ENCODE measurements at places on chromosomes 5 and 9.

DNA sequence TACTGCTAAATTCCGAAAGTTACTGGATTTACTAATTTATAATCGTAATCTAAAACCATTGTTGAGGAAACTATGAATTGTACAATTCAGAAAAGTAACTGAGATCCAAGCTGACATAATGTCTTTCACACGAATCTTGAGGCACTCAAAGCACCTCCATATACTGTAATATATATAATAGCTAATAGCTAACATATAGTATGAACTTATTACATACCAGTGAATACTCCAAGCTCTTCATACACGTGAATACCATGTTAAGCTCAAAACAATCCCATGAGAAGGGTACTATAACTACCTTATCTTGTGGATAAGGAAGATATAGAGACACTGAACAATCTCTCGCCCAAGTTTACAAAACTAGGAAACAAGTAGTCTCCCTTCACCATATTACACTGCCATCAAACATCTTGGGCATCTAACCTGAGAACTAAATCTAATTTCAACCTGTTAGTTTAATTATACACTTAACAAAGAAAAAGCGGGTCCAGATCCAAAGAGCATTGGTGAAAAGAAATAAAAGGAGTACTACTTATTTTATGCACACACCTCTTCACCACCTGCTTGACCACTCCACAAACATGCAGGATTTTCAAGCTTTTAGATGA is 1.0 kb downstream of the NUDCD2 start:
- DNase-seq: no peak

GRCh38 chr9:14993901-14994554 is 83.8 kb upstream of the FREM1 start:
- no peak for DNase-seq

GRCh38 chr9:34647651-34648050 is 1.2 kb downstream of the GALT start:
- DNase-seq: no peak

- no peak for DNase-seq
Observed at GRCh38 chr9:21053851-21054250, 22.4 kb upstream of the HACD4 start.

GRCh38 chr5:27008604-27009539 is 29.5 kb downstream of the CDH9 start:
- no peak for DNase-seq

DNA sequence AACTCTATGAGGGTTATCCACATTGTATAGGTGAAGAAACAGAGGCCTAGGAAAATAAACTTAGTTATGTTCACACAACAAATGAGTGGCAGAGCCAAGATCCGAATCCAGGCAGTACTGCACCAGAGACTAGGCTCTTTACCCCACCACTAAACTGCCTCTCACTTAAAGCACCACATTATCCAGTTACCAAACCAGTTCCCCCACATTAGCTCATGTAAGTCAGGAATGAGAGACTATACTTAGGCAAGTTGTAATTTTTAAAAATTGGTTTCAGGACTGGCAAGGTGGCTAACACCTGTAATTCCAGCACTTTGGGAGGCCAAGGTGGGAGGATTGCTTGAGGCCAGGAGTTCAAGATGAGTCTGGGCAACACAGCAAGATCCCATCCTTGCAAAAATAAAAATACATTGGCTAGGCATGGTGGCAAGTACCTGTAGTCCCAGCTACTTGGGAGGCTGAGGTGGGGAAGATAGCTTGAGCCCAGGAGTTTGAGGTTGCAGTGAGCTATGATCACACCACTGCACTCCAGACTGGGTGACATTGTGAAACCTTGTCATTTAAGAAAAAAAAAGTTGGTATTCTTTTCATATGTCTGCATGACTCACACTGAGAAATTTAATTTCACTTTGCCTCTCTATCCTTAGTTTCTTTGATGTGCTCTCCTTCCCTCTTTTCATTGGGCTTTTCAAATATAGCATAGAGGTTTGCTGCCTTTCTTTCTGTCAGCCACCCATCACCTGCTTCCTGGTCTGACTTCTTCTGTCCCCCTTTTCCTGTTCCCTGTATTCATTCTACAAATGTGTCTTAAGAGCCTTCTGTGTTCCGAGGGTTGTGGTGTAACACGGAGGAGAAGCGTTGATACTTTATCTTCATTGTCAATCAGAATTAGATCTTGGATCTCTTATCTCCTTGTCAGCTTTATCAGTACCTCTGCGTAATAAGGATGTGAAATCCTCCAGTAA is 64.7 kb downstream of the ERMP1 start:
- no peak for DNase-seq

- DNase-seq: no peak
Observed at GRCh38 chr9:93365427-93366118, 85.9 kb upstream of the FAM120A start.

DNA sequence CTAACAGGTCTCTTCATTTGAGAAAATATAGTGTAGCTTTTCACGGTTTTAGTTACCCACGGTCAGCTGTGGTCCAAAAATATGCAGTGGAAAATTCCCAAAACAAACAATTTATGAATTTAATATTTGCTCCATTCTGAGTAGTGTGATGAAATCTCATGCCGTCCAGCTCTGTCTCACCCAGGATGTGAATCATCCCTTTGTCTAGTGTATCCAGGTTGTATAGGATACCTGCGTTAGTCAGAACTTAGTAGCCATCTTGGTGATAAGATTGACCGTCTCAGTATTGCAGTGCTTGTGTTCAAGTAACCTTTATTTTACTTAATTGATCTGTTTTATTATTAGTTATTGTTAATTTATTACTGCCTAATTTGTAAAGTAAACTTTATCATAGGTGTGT is 41.1 kb downstream of the NDUFS4 start:
- DNase-seq: no peak

DNA sequence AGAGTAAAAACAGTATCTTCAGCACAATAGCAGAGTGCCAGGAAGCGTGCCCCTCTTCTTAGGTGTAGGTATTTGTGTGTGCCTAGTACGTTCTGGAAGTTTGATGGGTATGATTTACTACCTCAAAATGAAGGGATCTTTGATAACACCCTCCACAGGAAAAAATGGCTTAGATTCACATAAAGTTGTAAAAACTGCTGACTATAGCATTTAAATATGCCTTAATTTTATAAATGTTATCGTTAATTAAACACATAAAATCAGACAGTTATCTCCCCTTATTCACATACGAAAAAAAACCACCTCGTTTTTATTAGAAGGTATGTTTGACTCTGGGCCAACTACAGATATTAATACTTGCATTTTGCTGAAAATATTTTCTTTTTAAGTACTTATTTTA is 243.6 kb upstream of the TBCA start:
- no peak for DNase-seq

DNA sequence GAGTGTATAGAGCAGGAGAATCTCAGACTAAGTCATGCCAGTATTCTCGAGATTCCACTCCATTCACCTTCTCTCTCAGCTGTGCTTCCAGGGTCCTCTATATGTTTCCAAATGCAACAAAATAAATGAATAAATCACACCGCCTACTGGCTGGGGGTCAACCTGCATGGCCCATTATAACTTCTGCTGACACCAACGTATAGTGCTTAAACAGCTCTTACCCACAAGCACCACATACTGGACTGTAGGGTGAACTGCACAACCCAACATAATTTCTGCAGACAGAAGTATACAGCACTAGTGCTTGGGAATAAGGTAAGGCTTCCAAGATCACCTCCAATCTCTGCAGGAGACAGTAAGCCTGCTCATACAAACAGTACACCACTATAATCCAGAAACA is 33.1 kb upstream of the HTR4 start:
- DNase-seq: no peak

DNA sequence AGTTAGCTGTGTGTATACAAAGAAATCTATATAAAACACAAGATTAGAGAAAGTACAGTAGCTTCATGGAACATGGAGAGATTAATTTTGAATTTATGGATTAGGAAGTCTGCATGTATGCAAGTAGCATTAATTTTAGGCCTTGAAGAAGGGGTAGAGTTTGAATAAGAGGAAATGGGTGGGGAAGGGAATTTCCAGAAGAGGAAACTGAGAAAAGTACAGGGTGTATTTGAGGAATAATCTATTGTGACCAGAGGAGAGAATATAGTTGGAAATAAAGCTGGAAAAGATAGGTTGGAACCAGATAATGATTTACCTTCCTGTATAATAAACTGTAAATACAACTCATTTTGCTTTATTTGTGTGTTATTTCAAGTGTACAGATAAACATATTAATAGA is 53.6 kb downstream of the CWC27 start:
- DNase-seq: no peak

DNA sequence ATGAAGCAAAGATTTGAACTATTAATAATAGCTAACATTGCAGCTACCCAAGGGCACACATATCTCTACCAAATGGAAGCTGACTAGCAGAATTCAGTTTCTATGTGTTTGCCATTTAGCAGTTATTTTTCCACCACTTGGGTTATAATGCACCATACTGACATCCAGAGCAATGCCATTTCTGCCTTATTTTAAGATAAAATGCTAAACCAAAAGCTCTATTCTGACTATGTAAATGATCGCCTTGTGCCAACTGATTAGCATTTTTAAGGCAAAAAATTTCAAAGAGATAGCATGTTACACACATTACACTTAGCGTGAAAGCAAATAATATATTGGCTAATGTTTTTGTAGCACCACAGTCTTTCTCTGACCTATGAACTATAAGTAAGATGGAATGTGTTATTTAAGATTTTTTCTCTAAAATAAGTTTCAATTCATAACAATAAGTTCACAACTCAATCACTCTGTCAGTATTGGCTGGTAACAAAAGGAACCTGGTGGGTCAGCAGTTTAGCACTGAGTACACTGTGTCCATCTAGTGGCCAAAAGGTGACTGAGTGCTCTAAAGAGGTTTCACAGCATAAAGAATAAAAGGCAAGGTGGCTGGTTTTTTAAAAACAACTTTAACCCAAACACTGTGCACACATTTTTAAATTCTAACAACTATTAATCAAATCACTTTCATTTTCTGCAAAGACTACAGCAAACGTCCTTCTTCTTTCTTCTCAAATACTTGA is 443.5 kb downstream of the PDE4D start:
- no peak for DNase-seq

GRCh38 chr5:120510994-120511686 is 47.0 kb downstream of the PRR16 start:
- no peak for DNase-seq

GRCh38 chr9:94443032-94443722 is 111.7 kb upstream of the PCAT7 start:
- no peak for DNase-seq

DNA sequence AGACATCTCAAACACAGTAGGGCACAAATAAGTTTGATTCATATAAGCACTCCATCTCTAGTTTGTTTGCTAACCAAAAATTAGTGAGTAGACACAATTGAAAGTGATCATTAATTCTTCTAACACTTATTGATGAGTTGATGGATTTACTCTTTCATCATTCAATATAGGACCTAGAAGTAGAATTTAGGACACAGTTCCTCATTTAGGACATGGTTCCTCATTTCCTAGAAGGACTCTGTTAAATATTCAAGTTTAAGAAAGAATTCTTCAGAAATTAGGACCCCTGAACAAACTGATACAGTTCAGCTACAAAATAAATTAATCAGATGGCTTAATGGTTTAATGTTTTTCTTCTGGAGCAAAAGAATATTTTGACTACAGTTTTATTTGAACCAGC is 143.5 kb upstream of the PRR16 start:
- DNase-seq: no peak

DNA sequence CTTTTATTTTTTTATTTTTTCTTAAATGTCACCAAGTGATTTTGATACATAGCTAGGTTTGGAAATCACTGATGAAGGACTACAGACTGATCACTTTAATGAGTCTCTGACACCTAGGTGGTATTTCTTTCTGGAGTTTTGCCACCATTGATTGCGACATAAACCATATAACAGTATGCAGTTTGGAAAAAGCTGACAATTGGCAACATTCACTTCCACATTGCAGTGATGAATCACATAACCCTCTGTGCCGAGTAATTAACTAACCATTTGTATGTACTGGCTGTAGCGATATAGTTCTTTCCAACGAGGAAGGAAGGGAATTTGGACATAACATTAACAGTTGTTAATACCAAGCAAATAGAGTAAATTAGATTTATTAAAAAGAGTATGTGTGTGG is 222.9 kb upstream of the EFNA5 start:
- no peak for DNase-seq

- no peak for DNase-seq
Observed at GRCh38 chr5:76165711-76166374, 82.7 kb downstream of the SV2C start.

DNA sequence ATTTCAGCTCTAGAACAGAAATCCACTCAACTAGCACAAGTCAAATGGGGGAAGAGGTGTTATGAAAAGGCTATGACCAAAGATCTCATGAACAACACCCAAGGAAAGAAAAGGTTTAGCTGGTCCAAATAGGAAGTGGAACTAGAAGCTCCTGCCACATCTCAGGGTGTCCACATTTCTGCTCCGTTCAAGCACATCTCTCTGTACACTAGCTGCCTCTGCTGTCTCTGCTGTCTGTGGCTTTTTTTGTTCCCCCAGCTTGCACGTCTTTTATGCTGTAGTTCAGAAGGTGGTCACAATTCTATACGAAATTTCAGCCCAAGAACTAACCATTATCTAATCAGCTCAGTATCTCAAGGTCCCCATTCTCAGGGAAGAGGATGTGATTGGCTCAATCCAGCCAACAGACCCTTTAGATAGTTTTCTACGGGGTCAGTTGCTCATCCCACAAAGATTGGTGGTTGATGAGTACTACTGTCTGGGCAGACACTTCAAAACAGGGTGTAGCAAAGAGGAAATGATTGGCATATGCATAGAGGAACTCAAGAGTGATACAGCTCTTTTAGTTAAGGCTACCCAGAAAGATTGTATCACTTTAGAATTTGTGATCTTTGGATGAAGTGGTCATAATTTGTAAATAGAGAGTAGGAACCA is 44.0 kb downstream of the FANCC start:
- DNase-seq: no peak

DNA sequence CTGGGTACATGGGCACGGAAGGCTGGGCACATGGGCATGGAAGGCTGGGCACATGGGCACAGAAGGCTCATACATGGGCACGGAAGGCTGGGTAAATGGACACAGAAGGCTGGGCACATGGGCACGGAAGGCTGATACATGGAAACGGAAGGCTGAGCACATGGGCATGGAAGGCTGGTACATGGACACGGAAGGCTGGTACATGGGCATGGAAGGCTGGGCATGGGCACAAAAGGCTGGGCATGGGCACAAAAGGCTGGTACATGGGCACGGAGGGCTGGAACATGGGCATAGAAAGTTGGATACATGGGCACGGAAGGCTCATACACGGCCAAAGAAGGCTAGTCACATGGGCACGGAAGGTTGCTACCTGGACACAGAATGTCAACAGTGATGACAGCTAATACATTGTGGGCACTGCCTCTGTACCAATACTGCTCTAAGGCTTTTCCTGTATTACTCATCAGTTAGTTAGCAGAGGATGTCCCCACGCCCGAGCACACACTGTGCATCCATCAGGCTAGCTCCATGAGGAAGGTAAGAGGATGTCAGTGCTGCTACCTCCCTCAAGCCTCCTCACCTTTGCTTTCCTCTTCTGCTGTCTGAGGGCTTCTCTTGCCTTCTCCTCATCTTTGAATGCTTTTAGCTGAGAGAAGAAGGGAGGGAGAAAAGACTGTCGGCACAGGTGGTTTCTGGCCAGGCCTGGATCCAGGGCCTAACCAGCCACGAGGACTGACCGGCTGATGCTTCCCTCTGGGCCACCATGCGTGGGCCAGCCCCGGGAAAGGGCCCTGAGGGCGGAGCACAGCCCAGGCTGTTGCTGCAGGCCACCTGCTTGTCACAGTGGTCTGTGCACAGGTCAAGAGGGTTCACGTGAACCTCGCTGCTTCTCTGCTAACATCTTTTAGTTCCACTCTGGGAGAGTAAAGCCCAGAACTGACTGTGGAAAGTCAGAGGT is 14.3 kb downstream of the GPX3 start:
- DNase-seq: no peak

- DNase-seq: no peak
Observed at GRCh38 chr5:174810796-174811195, 86.4 kb downstream of the MSX2 start.

Measured in T-helper 9 cell (primary cell).